ENCODE measurements at places on chromosomes 12 and 14.

- no peak for DNase-seq
Observed at GRCh38 chr12:89991807-89992590, 283.4 kb upstream of the ATP2B1 start.

DNA sequence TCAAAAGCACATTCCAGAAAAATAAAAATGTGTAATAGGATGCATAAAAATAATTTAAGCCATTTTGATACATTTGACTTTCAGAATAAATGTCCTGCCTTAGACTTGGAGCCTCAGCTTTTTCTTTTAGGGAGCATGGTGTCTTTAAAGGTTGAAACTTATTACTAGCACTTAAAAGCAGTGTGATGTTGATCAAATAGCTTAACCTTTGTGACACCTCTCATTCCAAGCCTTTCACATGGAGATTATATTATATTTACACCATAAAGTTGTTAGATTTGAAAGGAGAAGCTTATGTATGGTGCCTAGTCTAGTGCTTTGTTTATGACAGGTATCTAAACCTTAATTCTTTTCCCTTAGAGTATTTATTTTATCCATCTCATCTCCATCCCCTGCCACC, 61.9 kb downstream of the KTN1 start:
- no peak for DNase-seq

DNA sequence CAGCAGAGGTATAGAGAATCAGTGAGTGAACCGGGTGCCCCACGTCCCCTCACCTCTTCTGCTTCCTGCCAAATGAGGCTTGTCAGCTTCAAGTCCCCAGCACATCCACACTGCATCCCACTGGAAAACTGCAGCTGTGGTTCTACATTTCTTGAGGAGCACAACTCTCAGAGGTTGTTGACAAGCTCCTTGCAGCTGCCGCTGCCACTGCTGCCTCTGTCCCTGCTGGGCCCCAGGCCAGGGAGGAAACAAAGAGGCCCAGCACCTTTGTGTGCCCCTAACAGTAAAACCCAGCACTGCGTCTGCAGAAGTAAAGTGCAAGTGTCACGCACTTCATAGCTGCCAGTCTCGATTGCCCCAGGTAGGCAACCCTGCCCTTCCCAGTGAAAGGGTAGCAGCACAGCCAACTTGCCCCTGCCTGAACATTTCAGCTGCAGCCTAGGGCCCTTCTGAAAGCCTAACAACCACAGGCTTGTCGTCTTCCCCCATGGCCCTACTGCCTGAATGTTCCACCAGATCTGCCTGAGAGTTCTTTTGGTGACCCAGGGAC, 1162.1 kb upstream of the USP15 start:
- DNase-seq, result no peak

GRCh38 chr12:67377021-67377420, 107.9 kb downstream of the CAND1 start:
- no peak for DNase-seq

GRCh38 chr14:36874396-36875138, 212.9 kb downstream of the PAX9 start:
- DNase-seq, result no peak

GRCh38 chr14:72643317-72643801, 250.5 kb downstream of the DPF3 start:
- peak; percentile 99 for DNase-seq

DNA sequence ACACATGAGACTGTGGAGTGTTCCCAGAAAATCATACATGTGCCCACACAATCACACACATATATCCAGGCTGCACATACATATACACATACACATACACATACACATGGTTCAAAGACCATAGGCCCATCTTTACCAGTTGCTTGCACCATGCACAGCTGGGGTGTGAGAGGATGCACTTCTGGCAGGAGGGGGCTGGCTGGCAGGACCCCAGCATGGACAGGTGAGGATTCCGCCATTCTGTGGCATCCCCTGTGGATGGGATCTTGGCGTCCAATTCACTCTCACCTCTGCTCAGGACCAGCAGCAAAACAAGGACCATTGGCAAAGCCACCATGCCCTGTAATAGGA, 7.0 kb downstream of the ITGB7 start:
- no peak for DNase-seq

GRCh38 chr14:49962621-49963020, 69.7 kb downstream of the ARF6 start:
- DNase-seq, result no peak

- DNase-seq, result no peak
Observed at GRCh38 chr12:96701856-96702255, 205.2 kb upstream of the NEDD1 start.

DNA sequence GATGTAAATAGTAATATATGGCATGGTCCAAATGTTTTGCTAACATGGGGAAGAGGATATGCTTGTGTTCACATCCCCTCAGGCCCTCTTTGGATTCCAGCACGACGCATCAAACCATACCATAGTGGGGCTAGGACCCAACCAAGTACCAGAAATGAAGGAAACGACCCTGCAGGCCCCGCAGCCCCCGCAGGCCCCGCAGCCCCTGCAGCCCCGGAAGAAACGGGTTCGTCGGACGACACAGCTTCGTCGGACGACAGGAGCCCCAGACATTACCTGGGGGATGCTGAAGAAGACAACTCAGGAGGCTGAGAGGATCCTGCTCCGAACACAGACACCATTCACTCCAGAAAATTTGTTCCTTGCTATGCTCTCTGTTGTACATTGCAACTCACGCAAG, 119.9 kb downstream of the PPHLN1 start:
- no peak for DNase-seq

GRCh38 chr14:50303744-50304471, 8.1 kb downstream of the L2HGDH start:
- no peak for DNase-seq

- DNase-seq, result peak; percentile 8
Observed at GRCh38 chr12:44193281-44193680, 357.4 kb downstream of the TMEM117 start.

GRCh38 chr14:84894254-84894653, 635.7 kb upstream of the FLRT2 start:
- DNase-seq, result peak; percentile 86

DNA sequence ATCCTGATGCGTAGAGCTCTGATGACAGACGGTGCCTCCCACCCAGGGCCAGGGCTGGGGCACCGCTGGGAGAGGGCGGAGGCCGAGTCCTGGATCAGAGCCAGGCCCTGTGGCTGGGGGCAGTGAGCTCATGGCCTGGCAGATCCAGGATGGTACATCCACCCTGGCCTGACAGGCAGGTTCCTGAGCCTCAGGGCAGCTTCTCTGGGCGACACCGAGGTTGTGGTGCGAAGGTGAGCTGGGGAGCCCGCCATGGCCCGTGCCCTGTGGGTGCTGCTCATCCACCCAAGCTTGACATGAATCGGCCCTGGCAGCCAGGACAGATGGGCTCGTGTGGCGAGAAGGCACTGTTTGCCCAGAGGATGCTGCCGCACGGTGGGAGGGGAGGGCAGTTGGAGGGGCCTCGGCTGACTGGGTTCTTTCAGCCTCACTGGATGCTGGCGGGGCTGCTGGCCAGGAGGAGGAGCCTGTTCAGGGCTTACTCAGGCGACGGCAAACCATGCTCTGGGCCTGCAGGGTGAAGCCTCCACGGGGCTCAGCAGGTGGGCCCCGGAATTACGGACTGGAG, 16.6 kb downstream of the LRTM2 start:
- DNase-seq, result peak; percentile 86

GRCh38 chr12:107436376-107436775, 249.2 kb upstream of the PWP1 start:
- no peak for DNase-seq

DNA sequence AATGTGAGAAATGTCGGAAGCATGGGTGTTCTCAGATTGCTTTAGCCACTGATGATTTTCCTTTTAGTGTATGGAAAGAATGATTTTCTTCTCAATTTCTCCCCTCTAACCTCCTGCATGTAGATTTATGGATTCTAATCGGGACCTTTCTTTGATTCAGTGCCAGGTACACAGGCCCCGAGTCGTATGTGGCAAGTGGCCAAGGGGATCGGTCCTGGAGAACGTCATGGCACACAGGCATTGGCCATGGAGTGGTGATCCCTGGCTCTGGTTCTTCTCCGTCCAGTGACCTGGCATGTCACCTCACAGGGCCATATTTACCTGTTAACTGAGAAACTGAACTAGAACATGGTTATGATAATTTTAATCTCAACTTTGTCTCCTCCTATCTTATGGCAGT, 58.1 kb downstream of the ETV6 start:
- no peak for DNase-seq

DNA sequence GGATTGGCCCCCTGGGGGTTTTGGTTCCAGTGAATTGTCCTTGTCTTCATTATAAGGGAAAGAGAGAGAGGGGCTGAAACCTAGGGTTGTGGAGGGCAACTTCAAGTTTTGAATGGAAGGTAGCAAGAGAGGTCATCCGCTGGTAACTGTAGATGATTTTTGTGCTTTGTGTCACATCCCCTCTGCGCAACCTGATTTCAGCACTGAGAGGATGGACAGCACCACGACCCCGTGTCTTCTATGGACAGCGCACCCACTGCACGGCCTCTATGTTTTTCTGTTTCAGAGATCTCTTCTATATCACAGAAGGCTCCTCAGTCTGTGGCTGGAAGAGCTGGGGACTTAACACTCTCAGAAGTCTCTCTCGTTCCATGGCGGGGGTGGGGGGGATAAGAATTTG, 127.0 kb upstream of the RPH3A start:
- no peak for DNase-seq

DNA sequence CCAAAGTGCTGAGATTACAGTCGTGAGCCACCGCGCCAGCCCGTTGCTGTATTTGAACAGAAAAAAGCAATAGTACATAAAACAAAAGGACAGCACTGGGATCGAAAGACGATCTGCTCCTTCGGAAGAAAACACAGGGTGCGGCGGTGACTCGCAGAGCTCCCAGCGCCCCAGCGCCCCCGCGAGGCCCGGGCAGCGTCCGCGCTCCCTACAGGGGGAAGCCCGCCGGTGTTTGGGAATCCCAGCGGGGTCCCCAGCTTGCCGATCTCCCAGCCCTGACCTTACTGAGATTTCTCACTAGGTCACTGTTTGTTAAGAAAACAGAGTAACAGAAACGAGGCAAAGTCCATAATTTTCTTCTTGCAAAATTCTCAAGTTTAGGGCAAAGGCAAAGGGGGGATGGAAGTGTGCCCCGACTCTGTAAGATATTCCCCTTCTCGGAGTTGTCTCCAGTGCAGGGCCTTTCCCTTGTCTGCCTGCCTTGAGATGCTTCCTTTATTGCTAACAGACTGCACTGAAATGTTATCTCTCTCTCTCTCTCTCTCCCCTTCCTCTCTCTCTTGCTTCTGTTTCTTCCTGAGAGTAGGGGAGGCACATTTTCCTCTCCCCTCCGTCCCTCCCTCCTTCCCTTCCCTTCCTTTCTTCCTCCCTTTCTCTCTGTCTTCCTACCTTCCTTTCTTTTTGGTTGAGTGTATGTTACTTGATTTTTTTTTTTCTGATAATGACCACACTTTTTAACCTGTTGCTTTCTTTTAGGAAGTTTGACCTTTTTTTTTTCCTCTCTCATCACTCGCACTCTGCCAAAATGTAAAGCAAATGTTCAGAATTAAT, 91.9 kb downstream of the TMEM30B start:
- no peak for DNase-seq

- no peak for DNase-seq
Observed at GRCh38 chr12:110475426-110475825, 6.8 kb downstream of the FAM216A start.

GRCh38 chr14:71289536-71289935, 382.3 kb downstream of the PCNX1 start:
- DNase-seq, result no peak

DNA sequence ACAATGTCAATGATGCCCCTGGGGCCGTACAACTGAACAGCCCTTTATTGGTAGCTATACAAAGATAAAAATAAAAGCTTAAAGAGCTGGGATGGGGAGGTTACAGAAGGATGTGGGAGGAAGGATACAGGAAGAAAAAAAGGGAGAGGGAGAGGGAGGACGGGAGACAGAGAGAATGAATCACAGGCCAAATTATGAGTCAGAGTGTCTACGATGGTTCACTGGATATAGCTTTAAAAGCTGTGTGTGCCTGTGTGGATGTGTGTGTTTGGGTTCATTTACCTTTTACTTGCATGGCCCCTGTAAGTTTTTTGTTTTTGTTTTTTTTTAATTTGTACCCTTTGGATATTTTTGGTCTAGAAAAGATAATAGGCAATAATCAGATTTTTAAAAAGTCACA, 111.9 kb downstream of the CCDC60 start:
- no peak for DNase-seq

- no peak for DNase-seq
Observed at GRCh38 chr12:88957358-88957757, 377.1 kb upstream of the KITLG start.

- no peak for DNase-seq
Observed at GRCh38 chr12:48813465-48814261, 4.6 kb upstream of the CACNB3 start.

DNA sequence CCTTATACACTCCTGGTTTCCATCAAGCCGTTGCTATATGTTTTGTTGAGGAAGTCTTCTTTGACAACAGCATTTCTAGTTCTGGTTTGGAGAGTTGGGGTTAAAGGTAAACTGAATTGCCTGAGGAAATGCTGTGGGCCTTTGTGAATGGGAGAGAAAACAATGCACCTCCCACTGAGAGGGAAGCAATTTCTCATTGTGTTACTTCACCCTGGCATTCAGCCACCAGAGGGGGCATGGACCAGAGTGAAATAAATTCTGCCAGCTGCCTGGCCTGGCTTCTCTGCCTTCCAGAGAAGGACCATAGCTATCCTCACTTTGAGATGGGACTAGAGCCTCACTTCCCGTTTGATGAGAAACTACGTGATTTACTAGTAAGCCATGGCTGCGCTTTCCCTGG, 475.3 kb downstream of the EGLN3 start:
- DNase-seq, result peak; percentile 62

DNA sequence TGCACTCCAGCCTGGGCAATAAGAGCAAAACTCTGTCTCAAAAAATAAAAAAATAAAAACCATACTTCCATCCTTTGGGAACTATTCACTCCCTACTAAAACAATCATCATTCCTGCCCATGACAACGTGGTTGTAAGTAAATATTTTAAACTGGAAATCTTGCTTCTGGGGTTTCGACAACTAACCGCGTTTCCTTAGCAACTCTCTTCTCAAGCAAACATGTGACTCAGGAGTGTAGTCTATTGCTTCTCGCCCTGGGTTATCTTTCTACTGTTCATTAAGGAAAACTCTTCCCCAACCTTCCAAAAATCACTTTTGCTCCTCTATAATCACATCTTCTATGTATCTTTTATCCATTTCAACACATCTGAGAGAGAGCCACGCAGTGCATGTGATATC, 21.8 kb downstream of the APPL2 start:
- no peak for DNase-seq

DNA sequence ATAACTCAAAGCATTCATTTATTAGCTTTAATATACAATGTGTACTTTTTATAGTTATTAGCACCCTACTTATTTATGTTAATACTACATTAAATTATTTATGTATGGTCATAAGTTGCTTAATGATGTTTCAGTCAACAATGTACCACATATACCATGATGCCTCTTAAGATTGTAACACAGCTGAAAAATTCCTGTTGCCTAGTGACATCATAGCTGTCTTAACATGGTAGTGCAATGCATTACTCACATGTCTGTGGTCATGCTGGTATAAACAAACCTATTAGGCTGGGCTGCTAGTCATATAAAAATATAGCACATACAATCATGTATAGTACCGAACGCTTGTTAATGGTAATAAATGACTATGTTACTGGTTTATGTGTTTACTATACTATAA, 120.4 kb downstream of the ANO6 start:
- DNase-seq, result no peak

- peak; percentile 57 for DNase-seq
Observed at GRCh38 chr12:19299765-19300164, 139.5 kb upstream of the AEBP2 start.

- DNase-seq, result no peak
Observed at GRCh38 chr12:19652386-19652785, 213.1 kb downstream of the AEBP2 start.

- DNase-seq, result no peak
Observed at GRCh38 chr12:81000831-81001230, 63.1 kb upstream of the LIN7A start.
